ENCODE measurements at places on chromosomes 5 and 9. TPM values are rescaled to one million over a fixed set of nuclear protein-coding genes. Genes with fewer than 3 reads are reported as not detected.

The CRAT gene
- total RNA-seq: 11.6 TPM

The PTRH1 gene
- 1.7 TPM for total RNA-seq

The FAT2 gene
- not detected for total RNA-seq

The SAXO1 gene
- total RNA-seq: 0.10 TPM

The ADRA1B gene
- total RNA-seq: not detected

The ACSL6 gene
- 24.8 TPM for total RNA-seq

The CCDC69 gene
- total RNA-seq: 142 TPM

The MCC gene
- total RNA-seq: 1.0 TPM

The SOHLH1 gene
- not detected for total RNA-seq

The PCDHA12 gene
- total RNA-seq: not detected

The FRMD3 gene
- 15.1 TPM for total RNA-seq

The LMAN2 gene
- total RNA-seq: 115 TPM

The NEUROG1 gene
- not detected for total RNA-seq

The SPINK6 gene
- total RNA-seq: not detected

The BRIX1 gene
- total RNA-seq: 50.7 TPM

The HAVCR1 gene
- total RNA-seq: 1.3 TPM

The RNF183 gene
- not detected for total RNA-seq

The FYB1 gene
- total RNA-seq: 189 TPM

The SAPCD2 gene
- total RNA-seq: 3.3 TPM

The MSX2 gene
- total RNA-seq: under 0.01 TPM

The SCGB3A1 gene
- total RNA-seq: not detected

The ZNF782 gene
- 5.9 TPM for total RNA-seq

The LCN6 gene
- total RNA-seq: not detected

The NUTM2G gene
- total RNA-seq: not detected

The LCN12 gene
- total RNA-seq: not detected
